Pancreas (tissue), 10 donors: ENCODE measurements at places on chromosomes 5 and 9.

DNA sequence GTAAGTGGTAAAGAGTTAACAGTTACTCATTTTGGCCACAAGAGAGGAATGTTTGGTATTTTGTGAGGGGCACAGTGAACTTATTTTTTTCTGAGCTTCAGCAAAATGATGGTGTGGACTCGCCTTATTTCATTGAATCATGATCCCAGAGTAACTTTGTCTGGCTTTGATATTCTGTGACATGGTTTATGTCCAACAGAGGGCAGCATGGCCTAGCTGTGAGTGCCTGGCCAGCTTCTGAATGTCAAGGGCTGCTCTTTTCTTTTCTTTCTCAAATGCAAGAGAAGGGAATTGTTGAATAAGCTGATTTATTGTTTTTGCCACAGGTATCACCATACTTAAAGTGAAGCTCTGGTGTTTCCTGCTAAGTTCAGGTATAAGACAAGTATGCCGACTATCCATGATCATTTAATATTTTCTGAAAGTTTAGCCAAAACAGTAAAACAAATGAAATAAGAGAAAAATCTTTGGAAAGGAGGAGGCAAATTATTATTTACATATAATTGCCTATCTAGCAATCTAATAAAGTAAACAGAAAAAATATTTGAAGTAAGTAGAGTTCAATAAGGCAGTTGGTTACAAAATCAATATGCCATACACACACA lies 31.7 kb downstream of the MRPL22 start:
- no peak for DNase-seq

DNA sequence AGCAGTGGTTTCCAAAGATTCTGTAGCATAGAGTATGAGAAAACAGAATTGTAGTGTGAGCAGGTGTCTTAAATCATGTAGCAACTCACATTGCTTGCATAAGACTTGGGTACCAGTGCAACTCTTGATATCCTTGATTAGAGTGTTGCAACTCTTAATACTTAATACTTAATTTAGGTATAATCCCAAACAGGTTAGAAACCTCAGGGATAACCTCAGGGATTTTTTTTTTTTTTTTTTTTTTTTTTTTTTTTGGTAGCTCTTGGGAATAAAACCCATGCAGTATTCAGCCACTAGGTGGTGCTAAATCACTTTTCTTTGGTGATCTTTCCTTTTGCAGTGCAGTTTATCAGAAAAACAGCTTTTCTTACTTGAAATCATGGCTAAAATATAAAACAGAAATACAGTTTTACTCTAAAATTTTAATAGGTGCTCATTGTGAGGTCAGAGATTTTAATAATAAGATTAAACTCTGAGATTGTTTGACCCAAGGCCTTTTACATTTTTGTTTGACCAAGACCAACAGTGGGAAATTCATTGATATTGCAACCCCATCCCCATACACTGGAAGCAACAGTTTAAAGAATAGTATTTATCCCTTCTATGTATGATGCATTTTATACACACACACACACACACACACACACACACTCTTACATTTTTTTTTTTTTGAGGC lies 55.3 kb downstream of the ERAP1 start:
- DNase-seq = no peak

DNA sequence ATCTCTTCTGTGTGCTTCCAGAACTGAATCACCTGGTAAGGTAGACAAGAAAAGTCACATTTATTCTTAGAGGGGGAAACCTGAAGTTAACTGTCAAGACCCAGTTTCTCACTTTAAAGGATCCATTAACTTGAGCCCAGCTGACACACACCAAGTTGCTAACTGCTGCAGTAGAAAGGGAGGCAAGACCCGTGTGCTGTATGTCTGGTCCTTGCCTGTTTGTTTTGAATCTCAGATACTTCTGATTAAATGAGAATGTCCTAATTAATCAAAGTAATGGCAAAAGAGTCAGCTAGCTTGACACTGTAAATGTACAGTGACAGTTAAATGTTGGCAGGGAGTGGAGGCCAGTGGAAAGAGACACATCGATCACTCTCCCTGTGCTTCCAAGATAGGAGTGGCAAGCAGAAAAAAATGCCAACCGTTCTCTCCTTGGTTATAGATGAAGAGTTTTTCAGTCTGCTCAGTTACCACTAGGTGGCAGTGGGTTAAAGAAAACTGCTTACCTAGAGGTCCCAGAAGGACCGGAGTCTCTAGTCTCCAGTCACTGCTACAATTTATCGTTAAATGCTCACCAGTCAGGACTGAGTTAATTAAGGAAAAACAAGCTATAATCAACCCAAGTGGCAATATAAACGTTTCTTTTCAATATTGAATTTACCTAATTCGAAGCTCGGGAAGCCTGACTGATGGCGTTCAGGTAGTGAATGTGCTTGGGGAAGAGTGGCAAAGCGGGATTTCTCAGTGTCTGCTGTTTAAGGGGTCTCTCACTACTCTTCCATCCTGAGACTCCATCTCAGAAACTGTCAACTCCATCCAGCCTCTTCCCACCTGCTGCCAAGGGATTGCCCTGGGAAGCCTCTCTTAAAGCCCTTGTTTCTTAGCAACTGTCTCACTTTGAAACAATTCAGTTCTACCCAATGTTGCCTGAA lies 18.4 kb downstream of the LSM11 start:
- DNase-seq = no peak

DNA sequence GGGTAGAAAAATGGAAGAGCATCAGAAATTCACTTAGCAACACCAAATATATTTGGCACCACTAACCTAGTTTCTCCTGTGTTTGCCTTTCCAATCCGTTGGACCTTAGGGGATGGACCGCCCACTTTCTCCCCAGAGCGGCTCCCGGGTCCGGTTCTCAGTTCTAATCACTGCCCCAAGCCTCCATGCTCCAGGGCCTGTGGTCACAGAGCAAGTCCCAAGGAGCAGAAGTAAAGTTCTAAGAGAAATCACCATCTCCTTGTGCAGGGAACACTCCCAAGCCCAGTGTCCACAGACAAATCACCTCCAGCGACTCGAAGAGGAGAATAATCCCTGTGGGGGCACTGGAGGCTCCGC lies 728 bp upstream of the SLC1A1 start:
- DNase-seq = peak; percentile 7

- no peak for DNase-seq
Observed at GRCh38 chr9:86664603-86665002, 282.7 kb downstream of the GAS1 start.

DNA sequence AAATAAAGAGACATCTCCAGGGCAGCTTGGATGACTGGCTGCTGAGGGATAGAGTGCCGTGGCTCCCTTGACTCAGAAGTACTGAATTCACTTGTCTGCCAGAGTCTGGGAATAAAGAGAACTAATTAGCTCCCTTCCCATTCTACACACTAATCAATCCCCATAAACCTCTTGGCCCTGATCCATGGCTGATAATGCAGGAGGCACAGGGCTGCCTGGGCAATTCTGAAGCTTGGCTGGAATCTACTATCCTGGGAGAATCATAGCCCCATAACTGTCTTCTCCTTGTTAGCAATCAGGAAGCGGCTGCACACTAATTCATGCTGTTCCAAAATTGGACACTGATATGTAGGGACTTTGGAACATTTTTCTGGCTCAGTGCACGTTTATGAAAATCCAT lies 197.7 kb downstream of the PTTG1 start:
- no peak for DNase-seq

- DNase-seq = peak; percentile 47
Observed at GRCh38 chr9:112012026-112012902, 115.7 kb downstream of the UGCG start.

GRCh38 chr5:155616779-155617392 lies 603.3 kb downstream of the KIF4B start:
- DNase-seq = peak; percentile 26

DNA sequence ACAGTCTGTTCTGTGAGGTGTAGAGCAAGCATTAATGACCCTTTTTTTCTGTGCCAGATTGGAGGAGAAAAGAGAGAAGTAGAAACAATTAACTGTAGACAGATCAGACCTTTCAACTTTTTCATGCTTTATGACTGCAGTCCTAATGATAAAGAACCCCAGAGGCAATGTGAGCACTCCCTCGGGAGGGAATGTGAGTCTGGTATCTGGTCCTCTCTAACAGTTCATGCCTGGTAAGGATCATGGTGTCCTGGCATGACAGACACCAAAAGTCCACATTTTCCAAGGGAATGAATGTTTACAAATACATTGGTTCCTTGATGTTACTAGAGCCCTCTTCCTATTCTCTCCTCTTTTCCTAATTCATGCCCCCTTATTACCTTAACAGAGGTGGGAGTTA lies 70.3 kb downstream of the MTAP start:
- DNase-seq = no peak

DNA sequence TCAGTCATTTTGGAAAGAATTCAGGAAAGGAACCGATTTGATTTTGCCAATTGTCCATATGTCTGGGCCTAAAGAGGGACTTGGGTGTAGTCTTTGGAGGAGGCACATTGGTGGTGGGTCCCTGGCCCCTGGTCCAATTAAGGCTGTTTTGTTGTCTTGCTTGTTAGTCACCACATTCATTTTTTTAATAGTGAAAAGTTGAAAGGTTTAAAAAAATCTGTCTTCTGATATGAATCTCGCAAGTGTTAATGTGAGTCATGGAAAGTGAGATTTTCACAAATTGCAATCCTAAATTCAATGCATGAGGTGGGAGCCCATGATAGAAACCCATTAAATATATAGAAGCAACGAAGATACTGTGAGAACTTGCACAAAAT lies 165.9 kb upstream of the OTULINL start:
- DNase-seq = no peak

GRCh38 chr9:13707612-13708576 lies 428.4 kb upstream of the MPDZ start:
- DNase-seq = no peak

- DNase-seq = peak; percentile 49
Observed at GRCh38 chr9:135220601-135221575, 133.4 kb downstream of the OLFM1 start.

DNA sequence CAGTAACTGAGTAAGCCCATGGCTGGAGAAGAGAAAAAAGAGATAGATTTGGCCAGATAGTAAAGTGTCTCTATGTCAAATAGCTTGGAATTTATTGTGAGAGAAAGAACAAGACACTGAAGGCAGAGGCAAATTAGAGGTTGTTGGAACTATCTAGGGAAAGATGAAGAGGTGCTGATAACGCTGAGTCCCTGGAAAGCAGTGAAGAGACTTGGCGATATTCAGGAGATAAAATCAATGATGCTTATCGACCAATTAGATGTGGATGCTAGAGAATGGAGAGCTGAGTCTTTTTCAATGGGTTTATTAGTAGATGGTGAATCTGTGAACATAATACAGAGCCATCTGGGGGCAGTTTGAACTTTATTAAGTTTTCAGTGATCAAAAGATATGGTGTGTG lies 48.6 kb upstream of the GABRA1 start:
- no peak for DNase-seq

DNA sequence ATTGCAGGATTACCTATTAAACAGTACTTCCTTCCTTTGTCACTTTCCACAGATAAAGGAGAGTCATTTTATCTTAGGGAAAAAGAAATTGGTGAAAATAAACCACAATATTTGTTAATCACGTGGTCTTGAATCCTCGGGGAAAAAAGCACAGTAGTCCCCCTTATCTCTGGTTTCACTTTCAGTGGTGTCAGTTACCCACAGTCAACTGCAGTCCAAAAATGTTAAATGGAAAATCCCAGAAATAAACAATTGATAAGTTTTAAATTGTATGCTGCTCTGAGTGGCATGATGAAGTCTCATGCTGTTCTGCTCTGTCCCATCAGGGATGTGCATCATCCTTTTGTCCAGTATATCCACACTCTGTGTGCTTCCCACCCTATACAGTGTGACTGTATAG lies 405.2 kb upstream of the MPDZ start:
- DNase-seq = no peak
